Activated T-helper 1 cell treated with anti-CD3 and anti-CD28 coated beads, Interleukin-12 subunit alpha, Interleukin-12 subunit beta, Interleukin-2, Interleukin-4 antibody, amounts not matched to agents 30 ng/mL and 10 ng/mL and 1 ng/mL, durations not matched to agents 14 hours and 24 hours and 36 hours (primary cell): ENCODE measurements at places on chromosomes 16 and 17. TPM values are rescaled to one million over a fixed set of nuclear protein-coding genes. Genes with fewer than 3 reads are reported as not detected.
A peak's percentile ranks its signal among the peaks of the same experiment; 100 is the strongest.

Gene CCL8
- total RNA-seq = not detected in 2 replicates

Gene SMG6
- total RNA-seq = 35.3 and 39.5 TPM in 2 replicates

Gene TNP2
- total RNA-seq = not detected in 2 replicates

Gene SLC35G6
- not detected in 2 replicates for total RNA-seq

Gene C17orf78
- total RNA-seq = not detected in 2 replicates

Gene CACNG1
- not detected in 2 replicates for total RNA-seq

Gene MT1F
- 4.3 and 5.2 TPM in 2 replicates for total RNA-seq

Gene SLC5A11
- total RNA-seq = 0.07 and 0.10 TPM in 2 replicates

Gene MMD
- 24.1 and 24.6 TPM in 2 replicates for total RNA-seq

Gene DHX58
- 26.9 and 28.4 TPM in 2 replicates for total RNA-seq

Gene OR1A1
- total RNA-seq = not detected in 2 replicates

GRCh38 chr17:43018932-43019331, 3.3 kb downstream of the VAT1 start:
- no peak for DNase-seq

DNA sequence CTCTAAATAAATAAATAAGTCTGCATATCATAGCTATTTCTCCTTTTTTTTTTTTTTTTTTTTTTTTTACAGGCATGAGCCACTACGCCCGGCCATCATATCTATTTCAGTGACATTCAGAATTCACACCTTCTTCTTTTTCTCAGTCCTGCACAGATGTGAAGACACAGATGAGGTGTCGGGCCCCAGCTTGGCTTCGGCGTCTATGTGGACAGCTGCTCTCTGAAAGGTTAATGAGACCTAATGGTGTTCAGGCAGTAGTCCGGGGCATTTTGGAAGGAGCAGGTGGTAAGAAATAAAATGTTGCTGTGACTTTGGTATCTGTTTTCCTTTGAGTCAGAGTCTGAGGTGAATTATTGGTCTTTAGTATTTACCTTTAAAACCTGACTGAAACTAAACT, 23.6 kb downstream of the TANGO6 start:
- DNase-seq = no peak

DNA sequence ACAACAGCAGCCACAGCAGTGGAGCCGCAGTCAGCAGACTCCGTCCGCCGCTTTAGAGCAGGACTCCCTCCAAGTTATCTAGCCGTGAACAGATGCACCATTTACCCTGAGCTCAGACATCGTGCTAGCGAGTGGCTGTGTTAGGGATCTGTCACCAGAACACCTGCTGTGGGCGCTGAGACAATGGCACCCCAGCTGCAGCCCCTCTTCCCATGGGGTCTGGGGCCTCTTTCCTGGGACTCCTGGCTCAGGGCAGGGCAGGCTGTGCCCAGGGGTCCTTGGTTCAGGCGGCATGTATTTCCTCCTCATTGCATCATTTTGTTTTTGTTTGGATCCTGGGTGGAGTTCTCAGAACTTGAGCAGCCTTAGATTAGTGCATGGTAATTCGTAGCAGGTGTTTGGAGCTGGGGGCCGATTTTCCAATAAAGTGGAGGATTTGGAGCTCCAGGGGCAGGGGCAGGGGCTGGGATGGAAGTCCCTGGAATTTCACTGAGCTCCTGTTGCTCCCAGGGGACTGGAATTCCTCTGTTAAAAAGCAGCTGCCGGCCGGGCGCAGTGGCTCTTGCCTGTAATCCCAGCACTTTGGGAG, 23.4 kb downstream of the NMRAL1 start:
- DNase-seq = no peak

DNA sequence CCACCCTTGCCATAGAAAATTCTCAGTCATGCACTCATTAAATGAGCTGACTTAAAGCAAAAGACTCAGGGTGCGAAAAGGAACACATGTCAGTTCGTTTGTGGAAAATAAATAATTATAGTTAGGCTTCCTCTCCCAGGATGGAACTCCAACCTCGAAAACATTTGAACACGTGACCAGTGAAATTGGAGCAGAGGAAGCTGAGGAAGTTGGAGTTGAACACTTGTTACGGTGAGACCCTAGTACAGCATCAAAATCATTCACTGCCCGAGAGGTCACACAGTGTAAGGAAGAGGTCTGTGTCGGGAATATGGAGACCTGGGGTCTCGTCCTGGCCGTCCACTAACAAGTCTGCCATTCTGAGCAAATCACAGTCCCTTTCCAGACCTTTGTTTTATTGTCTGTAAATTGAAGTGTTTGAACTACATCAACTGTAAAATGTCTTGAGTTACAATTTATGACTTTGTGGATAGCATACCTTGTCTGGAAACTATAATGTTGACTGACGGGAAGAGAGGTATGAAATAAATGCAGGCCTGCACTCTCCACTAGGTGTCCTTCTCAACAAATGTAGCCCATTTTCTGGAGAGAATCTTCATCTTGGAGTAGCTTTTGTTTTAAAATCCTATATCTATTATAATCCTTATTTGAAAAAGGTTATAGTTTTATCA, 7.7 kb downstream of the PSMD7 start:
- no peak for DNase-seq

GRCh38 chr17:42049834-42050392, 488 bp downstream of the C17orf113 start:
- no peak for DNase-seq

GRCh38 chr17:70181376-70181775, 12.0 kb downstream of the KCNJ2 start:
- DNase-seq = no peak

- DNase-seq = no peak
Measured at GRCh38 chr16:3004781-3005284, 7.9 kb upstream of the CLDN9 start.

DNA sequence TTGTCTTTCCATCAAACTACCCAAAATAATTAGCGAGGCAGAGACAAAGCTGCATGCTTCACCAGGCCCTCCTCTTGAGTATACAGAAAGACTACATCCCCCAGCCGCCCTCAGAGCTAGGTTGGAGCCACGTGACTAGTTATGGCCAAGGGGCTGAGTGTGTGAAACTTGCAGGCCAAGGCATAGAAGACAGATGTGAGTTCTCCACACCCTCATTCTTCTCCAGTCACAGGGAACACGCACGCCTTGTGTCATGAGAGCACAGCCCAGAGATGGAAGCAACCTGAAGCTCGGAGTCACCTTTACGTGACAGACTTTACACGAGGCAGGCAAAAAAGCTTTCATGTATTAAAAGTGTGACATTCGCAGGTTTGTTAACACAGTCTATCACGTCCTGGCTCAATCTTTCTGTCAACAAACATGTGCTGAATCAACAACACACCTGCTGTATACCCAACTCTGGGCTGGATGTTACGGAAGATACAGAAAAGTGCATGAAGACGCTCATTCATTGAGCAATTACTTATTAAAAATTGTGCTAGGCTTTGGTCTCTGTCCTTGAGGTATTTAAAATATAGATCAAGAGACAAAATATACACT, 38.3 kb downstream of the STX8 start:
- no peak for DNase-seq

DNA sequence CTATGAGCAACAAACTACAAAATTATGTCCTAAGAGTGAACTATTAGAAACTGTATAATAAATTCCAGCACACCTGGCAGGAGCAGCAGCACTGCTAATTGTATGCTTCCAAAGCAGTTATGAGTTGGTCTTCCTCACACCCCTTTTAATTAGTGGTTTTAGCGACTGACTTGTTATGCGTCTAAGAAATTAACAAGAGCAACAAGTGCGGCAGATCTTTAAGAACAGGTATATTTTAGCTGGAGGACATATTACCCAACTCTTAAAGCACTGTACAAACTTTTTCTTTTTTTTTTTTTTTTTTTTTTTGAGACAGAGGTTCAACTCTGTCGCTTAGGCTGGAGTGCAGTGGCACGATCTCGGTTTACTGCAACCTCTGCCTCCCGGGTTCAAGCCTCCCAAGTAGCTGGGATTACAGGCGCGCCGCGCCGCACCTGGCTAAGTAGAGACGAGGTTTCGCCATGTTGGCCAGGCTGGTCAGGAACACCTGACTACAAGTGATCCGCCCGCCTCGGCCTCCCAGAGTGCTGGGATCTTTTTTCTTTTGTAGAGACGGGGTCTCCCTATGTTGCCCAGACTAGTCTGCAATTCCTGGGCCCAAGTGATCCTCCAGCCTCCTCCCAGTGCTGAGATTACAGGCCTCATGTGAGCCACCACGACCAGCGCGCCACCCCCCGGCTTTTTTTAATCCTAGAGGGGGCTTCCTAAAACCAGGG, 1.6 kb upstream of the FBXL20 start:
- no peak for DNase-seq

GRCh38 chr17:7842380-7843256, 8.6 kb downstream of the KDM6B start:
- DNase-seq = peak; percentile 94

DNA sequence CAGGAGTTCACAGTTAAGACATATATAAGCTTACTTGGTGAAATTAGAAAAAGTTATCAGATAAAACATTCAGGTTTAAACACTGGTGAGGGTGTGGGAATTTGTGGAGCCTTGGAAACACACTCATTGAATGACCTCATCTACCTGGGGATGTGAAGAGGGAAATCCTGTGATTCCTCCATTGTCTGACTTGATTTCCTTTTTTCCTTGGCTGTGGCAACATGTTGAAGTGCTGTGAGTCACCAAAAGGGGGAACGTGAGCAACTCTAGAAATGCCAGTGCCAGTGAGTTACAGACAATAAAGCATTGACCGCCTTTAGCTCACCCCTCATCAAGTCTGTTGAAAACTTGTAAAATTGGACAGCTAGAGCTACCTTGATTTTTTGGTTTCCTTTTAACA, 1.8 kb downstream of the HMOX2 start:
- no peak for DNase-seq

GRCh38 chr17:77959126-77959925, 823 bp downstream of the TNRC6C start:
- peak; percentile 11 for DNase-seq

- DNase-seq = no peak
Measured at GRCh38 chr17:5897275-5897911, 172.8 kb upstream of the WSCD1 start.
